ENCODE measurements at places on chromosomes 3 and 15.

DNA sequence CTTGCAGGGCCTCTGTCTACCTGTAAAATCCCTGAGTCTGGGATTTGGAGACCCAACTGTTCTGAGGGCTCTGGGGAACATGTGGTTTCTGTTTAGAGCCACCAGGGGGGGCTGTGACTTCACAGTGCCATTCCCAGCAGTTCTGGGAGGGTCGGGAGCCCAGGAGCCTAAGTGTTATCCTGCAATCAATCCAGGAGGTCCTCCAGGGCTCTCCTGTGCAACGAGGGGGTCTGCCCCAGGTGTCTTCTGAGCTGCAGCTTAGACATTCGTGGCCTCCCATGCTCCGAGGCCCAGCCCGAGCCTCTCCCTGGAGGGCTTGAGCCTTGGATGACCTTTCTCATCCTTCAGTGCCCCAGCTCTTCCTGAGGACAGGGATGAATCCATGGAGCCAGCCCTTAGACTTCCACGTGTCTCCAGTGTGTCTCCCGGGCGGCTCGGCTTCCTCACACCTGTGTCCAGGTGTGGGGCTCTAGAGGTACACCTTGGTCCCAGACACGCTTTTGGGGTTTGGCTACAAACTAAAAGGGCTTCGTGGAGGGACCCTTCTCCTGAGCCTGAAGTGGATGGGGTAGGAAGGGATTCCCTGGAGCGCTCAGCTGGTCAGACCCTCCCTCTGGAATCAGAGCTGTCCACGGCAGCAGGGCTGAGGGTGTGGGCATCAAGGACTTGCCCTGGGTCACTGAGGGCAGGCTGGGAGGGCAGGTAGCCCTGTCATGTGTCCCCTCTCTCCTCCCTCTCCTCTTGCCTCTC, 20.3 kb upstream of the ABTB1 start:
- no peak for DNase-seq

DNA sequence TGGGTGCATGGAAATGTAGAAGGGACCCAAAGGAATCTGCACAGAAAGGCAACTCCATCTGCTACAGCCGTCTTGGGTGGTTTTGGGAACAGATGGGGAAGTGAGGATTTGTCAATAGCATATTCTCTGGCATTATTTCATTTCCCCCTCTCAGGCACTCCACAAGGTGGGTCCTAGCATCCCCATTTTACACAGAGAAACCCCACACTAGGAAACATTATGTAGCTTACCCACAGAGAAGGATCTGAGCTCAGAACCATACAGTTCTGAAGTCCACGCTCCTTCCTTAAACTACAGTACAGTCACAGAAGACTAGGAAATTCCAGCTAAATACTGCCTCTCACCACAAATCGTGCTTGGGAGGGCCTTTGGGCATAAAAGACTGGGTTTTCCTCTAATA, 61.2 kb upstream of the CTNNB1 start:
- no peak for DNase-seq

- no peak for DNase-seq
Observed at GRCh38 chr15:86595741-86596140, 516.1 kb downstream of the AGBL1 start.

DNA sequence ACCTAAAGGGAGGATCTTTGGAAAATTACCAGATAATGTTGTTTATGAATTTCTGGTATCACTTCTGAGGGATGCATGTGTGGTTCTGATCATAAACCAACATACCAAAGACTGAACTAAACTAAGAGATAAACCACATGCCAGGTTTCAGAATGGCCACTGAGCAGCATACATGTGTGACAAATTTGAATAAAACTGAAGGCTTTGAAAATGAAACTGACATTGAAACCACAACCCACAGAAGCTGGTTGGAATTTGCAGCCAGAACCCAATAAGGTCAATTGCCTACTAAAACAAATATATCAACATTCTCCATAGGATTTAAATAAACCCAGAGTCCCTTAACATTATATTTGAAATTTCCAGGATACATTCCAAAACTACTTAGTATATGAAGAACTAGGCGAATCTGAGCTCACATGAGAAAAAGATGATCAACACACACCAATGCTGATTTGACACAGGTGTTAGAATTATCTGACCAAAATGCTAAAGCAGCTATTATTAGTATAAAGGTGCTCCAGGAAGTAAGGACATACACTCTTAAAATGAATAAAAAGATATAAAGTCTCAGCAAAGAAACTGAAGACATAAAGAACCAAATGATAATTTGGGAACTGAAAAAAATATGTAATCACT, 125.0 kb downstream of the ZNF280D start:
- DNase-seq, result no peak

DNA sequence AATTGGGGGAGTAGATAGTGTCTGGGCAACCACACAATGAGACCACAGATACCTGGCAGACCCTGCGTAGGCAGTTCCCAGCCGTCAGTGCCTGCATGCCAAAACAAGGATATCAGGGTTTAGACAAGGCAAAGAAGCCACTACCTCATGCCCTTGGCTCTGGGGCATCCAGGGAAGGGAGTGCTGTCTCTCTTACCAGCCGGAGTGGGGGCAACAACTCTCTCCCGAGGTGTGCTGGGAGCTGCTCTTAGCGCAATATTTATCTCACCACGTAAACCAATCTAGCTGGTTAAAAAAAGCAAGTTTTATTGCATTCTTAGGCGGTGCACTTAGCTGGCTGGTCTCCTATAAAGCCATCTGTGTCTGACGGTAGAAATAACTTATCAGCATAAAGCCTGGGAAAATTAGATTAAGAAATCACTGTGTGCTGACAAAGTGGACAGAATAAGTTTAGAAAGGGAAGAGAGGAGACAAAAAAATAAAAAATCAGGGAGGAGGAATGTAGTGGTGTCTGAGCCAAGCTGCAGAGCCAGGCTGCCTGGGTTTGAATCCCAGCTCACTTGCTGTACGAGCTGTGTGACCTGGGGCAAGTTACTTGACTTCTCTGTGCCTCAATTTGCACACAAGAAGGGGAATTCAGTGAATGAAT, 273.2 kb downstream of the PDZRN3 start:
- DNase-seq, result no peak

- DNase-seq, result no peak
Observed at GRCh38 chr15:32683906-32684584, 33.8 kb upstream of the GREM1 start.

DNA sequence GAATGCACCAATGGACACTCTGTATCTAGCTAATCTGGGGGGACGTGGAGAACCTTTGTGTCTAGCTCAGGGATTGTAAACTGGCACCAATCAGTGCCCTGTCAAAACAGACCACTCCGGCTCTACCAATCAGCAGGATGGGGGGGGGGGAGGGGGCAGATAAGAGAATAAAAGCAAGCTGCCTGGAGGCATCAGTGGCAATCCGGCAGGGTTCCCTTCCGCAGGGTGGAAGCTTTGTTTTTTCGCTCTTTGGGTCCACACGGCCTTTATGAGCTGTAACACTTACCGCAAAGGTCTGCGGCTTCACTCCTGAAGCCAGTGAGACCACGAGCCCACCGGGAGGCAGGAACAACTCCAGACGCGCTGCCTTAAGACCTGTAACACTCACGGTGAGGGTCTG, 827.1 kb downstream of the PLOD2 start:
- no peak for DNase-seq

GRCh38 chr3:155605571-155605970, 139.3 kb downstream of the PLCH1 start:
- DNase-seq, result no peak

- no peak for DNase-seq
Observed at GRCh38 chr3:49718858-49719213, 648 bp downstream of the AMIGO3 start.

- DNase-seq, result no peak
Observed at GRCh38 chr3:44842376-44842775, 19.3 kb upstream of the TMEM42 start.

DNA sequence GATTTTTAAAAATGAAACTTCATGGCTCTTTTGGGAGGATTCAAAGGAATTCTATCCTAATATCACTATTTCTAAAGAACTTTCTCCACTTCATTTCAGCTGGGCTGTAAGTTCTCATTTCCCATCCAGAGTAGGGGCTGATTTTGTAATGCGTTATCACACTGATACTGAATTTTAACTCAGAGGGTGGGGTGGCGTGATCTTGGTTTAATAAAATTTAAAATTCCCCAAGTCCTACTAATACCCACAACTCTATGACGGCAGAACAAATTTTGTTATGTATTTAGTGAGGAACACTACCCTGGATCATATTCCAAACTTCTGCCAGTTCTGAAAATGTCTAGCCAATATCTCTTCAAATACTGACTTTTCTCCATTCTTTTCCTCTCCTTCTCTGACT, 92.7 kb downstream of the ASB7 start:
- no peak for DNase-seq

- DNase-seq, result no peak
Observed at GRCh38 chr3:168040607-168041208, 55.0 kb downstream of the GOLIM4 start.

GRCh38 chr15:31560643-31561042, 234.0 kb downstream of the KLF13 start:
- no peak for DNase-seq

GRCh38 chr3:122936335-122936734, 91.2 kb downstream of the SEMA5B start:
- no peak for DNase-seq

GRCh38 chr15:99343881-99344551, 92.7 kb downstream of the LRRC28 start:
- DNase-seq, result no peak

DNA sequence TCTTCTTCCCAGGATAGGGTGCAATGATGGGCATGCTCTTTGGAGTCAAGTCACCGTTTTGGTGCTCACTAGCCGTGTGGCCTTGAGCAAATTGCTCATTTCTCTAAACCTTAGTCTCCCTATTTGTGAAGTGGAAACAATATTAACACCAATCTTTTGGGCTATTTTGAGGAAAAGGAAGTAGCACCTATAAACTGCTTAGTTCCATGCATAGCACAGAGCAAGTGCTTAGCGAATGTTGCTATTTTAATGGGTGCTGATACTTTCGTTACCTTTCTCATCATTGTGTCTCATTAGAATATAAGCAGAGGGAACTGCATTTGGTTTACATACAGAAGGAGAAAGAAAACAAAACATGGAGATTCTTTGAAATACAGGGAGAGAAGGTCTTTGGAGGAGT, 66.1 kb downstream of the BOC start:
- DNase-seq, result no peak

DNA sequence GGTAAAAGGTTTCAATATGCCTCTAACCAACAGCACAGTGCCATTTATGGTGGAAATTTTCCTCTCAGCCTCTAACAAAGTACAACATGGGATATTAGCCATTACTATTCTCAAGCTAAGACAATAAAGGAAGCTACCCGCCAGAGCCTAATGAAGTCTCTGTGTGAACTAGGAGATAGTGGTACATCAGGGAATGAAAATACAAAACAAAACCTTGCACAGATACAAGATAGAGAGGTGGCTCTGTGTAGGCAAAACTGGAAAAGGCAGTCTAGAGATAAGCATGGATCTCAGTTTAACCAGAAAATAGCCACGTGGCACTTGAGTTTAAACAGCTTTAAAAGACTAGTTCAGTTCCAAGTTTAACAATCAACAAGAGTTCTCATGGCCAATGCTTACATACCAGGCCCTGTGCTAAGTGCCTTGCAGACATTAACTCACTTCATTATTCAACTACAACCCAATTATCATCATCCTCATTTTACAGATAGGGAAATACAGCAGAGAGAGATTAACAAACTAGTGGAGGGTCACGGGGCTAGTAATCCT, 279.3 kb downstream of the IGSF11 start:
- DNase-seq, result no peak

DNA sequence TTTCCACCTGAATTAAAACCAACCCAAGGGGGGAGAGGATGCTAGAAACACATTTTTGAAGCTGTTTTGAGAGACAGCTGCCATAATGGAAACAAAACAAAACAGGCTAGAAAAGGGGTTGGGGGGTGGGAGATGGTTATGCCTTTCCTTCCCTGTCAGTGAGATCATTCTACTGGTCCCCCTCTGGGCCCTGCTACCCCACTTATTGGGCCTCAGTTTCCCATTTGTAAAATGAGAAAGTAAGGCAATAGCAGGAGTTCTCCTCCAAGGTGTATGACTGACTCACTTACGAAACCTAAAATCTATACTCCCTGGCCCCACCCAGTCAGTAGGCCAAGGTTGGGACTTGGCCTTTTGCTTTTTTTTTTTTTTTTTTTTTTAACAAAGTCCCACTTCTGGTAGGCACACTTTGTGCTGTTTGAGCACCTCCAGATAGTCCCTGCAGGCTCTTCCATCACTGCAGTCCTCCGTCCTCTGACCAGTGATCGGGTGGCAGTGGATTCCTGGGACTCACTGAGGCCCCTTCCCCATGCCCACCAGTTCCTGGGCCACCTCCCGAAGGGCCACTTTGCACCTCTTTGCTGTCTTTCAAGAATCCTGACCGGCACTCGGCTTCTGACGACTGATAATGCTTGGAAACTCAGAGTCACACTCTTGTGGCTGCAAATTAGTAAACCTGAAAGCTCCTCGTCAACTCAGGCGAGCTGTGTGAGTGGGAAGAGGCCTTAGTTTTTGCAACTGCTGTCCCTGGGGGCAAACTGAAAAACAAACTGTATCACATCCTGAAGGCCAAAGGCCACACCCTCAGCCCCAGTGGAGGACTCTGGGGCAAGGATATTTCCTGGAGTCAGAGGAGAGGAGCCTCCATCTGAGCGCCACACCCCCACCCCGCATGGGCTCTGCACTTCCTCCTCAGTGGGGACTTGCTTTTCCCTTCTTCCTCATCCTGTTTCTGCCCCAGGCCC, 6.7 kb upstream of the PSTPIP1 start:
- no peak for DNase-seq

GRCh38 chr3:109023656-109024254, 70.1 kb upstream of the GUCA1C start:
- DNase-seq, result no peak

- DNase-seq, result peak; percentile 75
Observed at GRCh38 chr3:157785102-157785826, 282.0 kb upstream of the VEPH1 start.

- no peak for DNase-seq
Observed at GRCh38 chr3:156725682-156726081, 51.3 kb downstream of the TIPARP start.

GRCh38 chr3:136838641-136839555, 20.0 kb downstream of the SLC35G2 start:
- DNase-seq, result no peak

DNA sequence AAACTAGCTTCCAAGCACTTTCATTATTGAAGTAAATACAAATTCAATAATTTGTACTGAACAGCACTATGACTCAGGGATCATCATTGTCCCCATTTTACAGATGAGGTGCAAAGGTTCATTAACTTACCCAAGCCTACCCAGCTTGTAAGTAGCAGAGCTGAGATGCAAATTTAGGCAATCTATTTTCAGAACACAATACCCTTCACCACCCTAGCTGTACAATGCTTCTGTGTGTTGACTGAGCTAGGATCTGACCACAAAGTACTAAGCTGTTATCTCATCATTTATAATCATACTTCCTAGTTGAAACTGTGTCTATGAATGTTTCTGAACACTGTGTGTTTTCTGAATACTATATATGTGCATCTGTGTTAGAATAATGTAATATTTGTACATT, 3.2 kb upstream of the ILDR1 start:
- no peak for DNase-seq

GRCh38 chr15:38028869-38029268, 94.4 kb downstream of the TMCO5A start:
- no peak for DNase-seq

- DNase-seq, result no peak
Observed at GRCh38 chr15:38647683-38648082, 83.1 kb upstream of the RASGRP1 start.

- DNase-seq, result no peak
Observed at GRCh38 chr3:171788546-171789351, 21.5 kb downstream of the PLD1 start.
